HEK293T (cell line): ENCODE measurements at places on chromosomes 12 and 14.

DNA sequence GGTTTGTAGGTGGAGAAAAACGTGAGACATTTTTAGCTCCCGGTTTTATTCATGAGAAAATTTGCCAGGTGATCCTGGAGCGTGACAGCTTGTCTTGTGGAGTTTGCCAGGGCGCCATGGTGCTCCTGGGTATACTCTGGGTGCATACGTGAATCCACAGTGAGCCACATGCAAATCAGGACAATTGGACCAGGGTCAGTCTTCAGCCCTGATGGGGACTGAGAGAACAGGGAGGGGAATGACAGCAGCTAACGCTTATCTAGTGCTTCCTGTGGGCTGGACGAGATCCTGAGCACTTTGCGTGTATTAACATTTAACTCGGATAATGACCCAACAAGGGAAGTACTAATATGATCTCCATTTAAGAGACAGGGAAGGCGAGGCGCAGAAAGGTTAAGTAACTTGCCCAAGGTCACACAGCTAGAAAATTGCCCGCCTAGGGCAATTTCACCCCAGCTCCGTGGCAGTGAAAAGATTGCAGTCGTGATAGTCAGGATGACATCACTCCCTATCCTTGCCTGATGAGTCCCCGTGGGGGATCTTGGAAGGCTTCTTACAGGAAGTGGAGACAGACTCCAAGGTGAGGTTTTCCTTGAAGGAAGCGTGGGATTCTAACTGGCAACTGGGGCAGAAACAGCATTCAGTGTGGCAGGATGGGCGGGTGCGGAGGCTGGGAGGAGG is 118.4 kb upstream of the NCOR2 start:
- DNase-seq = no peak

GRCh38 chr12:18824287-18824686 is 86.4 kb downstream of the CAPZA3 start:
- no peak for DNase-seq

DNA sequence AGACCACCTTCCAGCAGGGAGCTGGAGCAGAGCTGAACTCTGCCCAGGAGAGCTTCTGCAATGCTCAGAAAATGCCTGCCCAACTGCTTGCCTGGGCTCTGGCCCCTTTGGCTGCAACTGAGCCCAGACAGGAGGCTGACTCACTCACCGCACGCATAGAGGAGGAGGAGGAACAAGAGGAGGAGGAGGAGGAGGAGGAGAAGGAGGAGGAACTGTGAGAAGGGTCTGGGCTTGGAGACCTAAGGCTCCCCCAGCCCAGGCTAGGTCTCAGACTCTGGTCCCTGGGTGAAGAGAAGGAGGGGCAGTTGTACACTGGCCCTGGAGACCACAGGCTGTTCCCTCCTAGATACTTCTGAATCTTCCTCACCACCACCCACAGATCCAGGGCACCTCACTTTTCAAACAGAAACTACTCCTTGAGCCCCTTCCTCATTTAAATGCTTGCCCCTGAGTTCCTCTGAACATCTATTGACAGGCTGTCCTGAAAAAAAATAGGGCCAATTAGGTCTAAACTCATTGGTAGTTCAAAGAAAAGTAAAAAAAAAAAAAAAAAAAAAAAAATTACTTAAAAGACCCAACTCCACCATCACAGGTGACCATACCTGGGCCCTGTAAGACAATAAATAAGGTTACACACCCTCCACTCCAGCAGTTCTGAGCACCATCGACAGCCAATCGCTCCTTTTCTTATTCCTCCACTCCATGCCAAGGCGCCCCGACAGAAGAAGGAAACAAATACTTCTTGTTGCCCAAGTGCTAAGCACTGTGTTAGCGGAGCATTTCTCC is 674 bp downstream of the VDR start:
- DNase-seq = no peak

DNA sequence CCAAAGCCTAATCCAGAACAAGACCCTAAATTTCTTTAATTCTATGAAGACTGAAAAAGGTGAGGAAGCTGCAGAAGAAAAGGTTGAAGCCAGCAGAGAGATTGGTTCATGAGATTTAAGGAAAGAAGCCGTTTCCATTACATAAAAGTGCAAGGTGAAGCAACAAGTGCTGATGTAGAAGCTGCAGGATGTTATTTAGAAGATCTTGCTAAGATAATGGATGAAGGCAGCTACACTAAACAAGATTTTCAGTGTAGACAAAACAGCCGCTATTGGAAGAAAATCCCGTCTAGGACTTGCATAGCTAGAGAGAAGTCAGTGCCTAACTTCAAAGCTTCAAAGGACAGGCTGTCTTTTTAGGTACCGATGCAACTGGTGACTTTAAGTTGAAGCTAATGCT is 65.4 kb upstream of the AMIGO2 start:
- DNase-seq = no peak

- no peak for DNase-seq
These were observed 66.1 kb downstream of the DYRK2 start for GRCh38 chr12:67714648-67715047.
